Transverse colon (tissue), 4 donors: ENCODE measurements at places on chromosomes 4 and X.

- DNase-seq = no peak
Observed at GRCh38 chrX:53383376-53384076, 38.9 kb downstream of the SMC1A start.

DNA sequence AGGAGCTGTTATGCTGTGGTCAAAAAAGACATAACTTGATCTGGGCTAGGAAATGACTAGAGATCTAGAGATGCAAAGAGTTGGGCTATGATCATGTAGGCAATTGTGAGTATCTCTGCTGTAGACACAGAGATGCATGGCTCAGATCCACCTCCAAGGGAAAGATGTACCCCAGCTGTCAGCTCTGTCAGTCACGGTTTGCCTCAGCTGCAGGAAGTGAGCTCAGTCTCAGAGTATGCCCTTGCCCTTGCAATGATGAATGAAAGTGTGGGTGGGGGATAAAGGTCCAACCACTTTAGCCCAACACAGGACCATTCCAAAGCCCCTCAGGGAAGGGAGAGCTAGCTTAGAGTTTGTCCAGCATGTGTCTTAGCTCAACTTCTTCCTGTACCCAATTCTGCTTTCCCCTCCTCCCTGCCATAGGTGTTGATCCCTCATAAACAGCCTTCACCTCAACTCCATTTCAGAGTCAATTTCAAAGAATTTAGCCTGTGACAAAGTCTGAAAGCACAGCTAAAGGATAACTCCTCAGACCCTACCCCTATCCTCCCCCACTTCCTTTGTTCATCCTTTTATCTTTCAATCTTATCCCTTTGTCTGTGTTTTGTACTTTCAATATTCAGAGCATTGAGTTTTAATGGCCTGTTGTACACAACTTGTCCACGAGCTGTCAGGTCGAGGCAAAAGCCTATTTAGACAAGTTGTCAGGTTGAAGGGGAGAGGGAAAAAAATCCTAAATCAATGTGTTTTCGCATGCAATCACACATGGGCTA, 90.6 kb downstream of the MID1IP1 start:
- DNase-seq = no peak

DNA sequence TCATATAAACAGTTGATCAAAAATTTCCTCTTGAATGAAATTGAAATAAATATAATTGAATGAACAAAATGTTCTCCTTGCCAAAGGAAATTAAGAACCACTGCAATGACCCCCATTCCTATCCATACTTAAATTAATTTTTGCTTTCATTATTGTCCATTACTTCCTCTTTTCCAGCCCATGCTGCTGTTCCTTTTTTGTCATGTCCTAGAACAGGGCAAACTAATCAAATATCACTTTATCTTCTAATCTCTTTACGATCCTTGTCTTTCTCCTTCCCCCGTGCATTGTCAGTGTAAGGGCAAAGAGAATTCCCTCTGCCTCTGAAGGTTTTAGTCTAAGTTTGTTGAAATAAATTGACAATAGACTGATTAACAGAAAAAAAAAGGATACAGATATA, 203.0 kb downstream of the CENPC start:
- DNase-seq = no peak

DNA sequence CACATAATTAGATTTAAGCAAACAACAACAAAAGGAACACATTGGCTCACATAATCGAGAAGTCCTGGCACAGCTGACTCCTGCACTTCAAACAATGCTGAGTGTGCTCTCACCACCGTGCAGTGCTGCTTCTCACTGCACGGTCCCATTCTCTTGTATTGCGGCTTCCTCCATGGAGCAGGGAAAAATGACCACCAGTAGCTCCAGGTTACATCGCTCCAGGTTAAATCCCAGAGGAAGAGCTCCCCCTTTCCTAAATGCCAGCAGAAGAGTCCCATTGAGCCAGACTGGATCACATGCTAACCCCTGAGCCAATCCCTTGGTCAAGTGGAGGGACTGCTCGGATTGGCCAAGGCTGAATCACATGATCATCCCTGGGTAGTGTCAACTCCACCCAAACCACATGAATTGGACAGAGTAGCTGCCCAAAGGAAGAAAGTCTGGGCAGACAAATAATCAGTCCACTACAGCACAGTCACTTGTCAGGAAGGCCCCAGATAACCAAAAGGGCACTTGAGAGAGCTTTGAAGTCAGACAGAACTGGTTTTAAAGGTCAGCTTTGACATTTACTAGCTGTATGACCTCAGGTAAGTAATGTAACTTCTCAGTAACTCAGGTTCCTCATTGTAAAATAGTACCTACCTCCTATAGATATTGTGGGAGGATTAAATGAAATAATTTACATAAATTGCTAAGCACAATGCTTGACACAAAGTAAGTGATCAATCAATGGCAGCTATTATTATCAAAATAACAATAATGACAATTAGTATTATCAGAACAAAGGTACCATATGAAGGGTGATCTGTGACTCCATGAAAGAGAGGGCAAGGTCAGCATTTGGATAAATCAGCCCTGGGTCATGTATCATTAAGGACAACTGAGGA, 14.3 kb downstream of the TEC start:
- DNase-seq = no peak

DNA sequence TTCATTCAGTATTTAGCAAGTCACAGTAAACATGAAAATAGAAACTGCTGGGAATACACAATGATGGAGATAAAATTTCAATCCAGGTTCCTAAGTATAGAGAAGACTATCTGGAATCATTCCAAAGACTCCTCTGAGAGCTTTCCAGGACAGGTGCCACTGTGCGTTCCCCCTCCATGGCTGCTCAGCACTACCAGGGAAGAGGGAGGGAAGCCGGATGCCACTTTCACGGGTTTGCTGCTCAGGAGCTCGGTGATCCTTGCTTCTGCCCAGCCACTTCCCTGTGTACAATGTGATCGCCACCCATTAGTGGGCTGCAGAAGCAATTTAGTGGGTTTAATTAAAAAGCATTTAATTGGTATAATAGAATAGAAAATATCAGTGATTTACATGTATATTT, 94.5 kb downstream of the FNIP2 start:
- no peak for DNase-seq

DNA sequence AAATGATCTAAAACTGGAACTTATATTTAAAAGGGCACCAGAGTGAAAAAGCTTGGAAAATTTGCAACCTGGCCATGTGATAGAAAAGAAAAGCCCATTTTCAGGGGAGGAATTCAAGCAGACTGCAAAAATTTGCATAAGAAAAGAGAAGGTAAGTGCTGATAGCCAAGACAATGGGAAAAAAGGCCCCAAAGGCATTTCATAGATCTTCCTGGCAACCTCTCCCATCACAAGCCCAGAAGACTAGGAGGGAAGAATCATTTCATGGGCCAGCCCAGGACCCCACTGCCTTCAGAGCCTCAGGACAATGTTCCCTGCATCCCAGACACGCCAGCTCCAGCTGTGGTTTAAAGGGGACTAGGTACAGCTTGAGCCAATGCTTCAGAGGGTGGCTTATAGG, 887.3 kb upstream of the DIAPH2 start:
- no peak for DNase-seq
